ENCODE measurements at places on chromosomes 1 and 21.

DNA sequence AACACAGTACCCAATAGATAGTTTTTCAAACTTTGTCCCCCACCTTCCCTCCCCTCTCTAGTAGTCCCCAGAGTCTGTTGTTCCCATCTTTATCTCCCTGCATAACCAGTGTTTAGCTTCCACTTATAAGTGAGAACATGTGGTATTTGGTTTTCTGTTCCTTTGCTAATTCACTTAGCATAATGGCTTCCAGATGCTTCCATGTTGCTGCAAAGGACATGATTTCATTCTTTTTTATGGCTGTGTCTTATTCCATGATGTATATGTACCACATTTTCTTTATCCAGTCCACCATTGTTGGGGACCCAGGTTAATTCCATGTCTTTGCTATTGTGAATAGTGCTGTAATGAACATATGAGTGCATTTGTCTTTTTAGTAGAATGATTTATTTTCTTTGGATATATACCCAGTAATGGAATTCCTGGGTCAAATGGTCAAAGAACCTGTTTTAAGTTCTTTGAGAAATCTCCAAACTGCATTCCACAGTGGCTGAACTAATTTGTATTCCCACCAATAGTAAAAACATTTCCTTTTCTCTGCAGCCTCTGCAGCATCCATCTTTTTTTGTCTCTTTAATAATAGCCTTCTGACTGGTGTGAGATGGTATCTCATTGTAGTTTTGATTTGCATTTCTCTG is 126.0 kb downstream of the AK5 start:
- H3K27me3 ChIP-seq: no peaks in the 10 kb centered on the region
- DNase-seq: no peak
- no peak overlapping the region for H3K4me3 ChIP-seq
- peaks cover 7% of the 10 kb centered on the region for H3K36me3 ChIP-seq

DNA sequence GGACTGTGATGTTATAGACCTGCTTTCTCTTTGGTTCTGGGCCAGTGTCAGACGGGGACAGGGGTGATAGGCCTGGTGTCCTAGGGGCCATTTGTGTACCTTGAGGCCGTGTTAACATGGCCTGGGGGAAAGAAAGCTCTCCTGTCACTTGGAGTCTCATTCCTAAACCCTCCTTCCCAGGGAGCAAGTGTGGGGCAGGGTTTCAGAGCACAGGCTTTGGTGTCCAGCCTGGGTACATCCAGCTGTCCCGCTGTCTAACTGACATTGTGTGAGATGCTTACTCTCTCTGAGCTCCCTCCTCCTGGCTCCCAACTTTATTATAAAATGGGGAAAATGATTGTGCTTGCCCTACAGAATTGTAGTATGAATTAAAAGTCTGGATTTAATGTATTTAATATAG is 32.6 kb upstream of the EPHA8 start:
- H3K27ac ChIP-seq: no peak overlapping the region
- DNase-seq: no peak
- H3K27me3 ChIP-seq: no peaks in the 10 kb centered on the region
- H3K4me3 ChIP-seq: no peak overlapping the region
- peaks cover 31% of the 10 kb centered on the region for H3K36me3 ChIP-seq

DNA sequence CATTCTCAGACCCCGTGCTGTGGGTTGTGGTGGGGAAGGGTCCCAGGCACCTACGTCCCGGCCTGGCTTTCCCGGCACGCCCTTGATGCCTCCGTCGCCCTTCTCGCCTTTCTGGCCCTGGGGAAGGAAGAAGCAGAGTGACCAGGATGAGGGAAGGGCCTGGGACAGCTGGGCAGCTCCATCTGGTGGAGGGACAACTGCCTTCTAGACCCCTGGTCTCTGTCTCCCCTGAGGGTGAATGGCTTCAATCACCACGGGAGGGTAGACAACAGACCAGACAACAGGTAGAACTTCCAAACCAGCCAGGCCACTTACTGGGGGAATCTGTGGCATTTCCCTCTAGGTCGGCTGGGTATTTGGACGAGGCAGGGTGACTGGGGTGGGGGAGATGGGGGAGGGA is 11.9 kb downstream of the COL16A1 start:
- H3K4me3 ChIP-seq: no peak overlapping the region
- peaks cover 7% of the 10 kb centered on the region for H3K36me3 ChIP-seq
- no peaks in the 10 kb centered on the region for H3K27me3 ChIP-seq
- peaks cover 38% of the 10 kb centered on the region for H3K4me1 ChIP-seq
- no peak for DNase-seq

GRCh38 chr1:182783068-182783467 is 6.5 kb upstream of the NPL start:
- no peak overlapping the region for H3K4me3 ChIP-seq
- peaks cover 21% of the 10 kb centered on the region for H3K27me3 ChIP-seq
- H3K27ac ChIP-seq: no peak overlapping the region

GRCh38 chr1:8643542-8644536 is 173.6 kb downstream of the RERE start:
- no peak overlapping the region for H3K4me3 ChIP-seq
- no peak overlapping the region for H3K27ac ChIP-seq
- DNase-seq: no peak
- H3K27me3 ChIP-seq: no peaks in the 10 kb centered on the region

- peak overlapping the region; percentile 45 for H3K27ac ChIP-seq
- peaks cover 50% of the 10 kb centered on the region for H3K4me1 ChIP-seq
- DNase-seq: no peak
- H3K4me3 ChIP-seq: no peak overlapping the region
Observed at GRCh38 chr1:202586018-202586821, 124.0 kb downstream of the SYT2 start.

- H3K4me1 ChIP-seq: no peaks in the 10 kb centered on the region
- DNase-seq: no peak
- H3K36me3 ChIP-seq: no peaks in the 10 kb centered on the region
- H3K27me3 ChIP-seq: no peaks in the 10 kb centered on the region
- no peak overlapping the region for H3K27ac ChIP-seq
- H3K4me3 ChIP-seq: no peak overlapping the region
Observed at GRCh38 chr1:157249326-157249725, 111.1 kb upstream of the ETV3 start.

- H3K27ac ChIP-seq: peak overlapping the region; percentile 99
- peaks cover 5% of the 10 kb centered on the region for H3K27me3 ChIP-seq
- H3K4me1 ChIP-seq: peaks cover 43% of the 10 kb centered on the region
- no peak for DNase-seq
Observed at GRCh38 chr21:46634427-46634826, 1.0 kb upstream of the PRMT2 start.

DNA sequence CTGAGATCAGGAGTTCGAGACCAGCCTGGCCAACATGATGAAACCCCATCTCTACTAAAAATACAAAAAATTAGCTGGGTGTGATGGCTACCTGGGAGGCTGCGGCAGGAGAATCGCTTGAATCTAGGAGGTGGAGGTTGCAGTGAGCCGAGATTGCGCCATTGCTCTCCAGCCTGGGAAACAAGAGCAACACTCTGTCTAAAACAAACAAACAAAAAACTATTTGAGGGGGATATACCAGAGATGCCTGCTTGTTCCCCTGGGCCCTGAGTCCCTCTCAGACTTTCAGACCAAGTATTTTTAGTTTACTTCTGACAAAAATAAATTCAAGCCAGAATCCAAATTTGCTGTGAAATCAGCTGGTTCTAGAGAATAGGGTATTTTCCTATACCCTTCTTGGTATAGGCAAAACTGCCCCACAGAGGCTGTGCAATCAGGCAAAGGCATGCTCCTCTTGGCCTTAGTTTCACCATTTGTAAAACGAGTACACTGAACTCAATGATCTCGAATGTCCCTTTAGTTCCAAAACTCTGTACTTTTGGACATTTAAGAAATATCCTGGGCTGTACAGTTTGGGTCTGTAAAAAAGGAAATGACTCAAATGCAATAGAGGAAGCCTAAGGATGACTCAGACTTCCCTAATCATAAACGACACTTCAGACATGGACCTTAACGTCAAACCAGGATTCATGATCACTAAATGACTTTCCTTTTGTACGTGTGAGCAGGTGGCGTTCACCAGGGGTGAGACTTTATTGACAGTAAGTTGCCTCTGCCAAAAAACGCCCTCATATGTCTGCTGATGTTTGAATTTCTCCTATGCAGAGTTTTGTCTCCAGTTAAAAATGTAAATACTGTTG is 16.1 kb downstream of the ENSA start:
- H3K4me1 ChIP-seq: peaks cover 42% of the 10 kb centered on the region
- H3K27ac ChIP-seq: peak overlapping the region; percentile 88
- no peak for DNase-seq
- H3K36me3 ChIP-seq: peaks cover 23% of the 10 kb centered on the region
- H3K27me3 ChIP-seq: no peaks in the 10 kb centered on the region

GRCh38 chr1:184909019-184909418 is 65.3 kb downstream of the NIBAN1 start:
- no peak overlapping the region for H3K4me3 ChIP-seq
- H3K27ac ChIP-seq: no peak overlapping the region
- H3K36me3 ChIP-seq: no peaks in the 10 kb centered on the region
- no peak for DNase-seq

- H3K4me1 ChIP-seq: no peaks in the 10 kb centered on the region
- no peak overlapping the region for H3K27ac ChIP-seq
- DNase-seq: no peak
- H3K36me3 ChIP-seq: no peaks in the 10 kb centered on the region
Observed at GRCh38 chr1:80457409-80457808, 1343.3 kb upstream of the ADGRL2 start.

- no peaks in the 10 kb centered on the region for H3K27me3 ChIP-seq
- peaks cover 15% of the 10 kb centered on the region for H3K36me3 ChIP-seq
- H3K4me1 ChIP-seq: peaks cover 27% of the 10 kb centered on the region
- H3K4me3 ChIP-seq: no peak overlapping the region
- H3K27ac ChIP-seq: no peak overlapping the region
- no peak for DNase-seq
Observed at GRCh38 chr1:241596633-241597032, 43.5 kb downstream of the CHML start.

DNA sequence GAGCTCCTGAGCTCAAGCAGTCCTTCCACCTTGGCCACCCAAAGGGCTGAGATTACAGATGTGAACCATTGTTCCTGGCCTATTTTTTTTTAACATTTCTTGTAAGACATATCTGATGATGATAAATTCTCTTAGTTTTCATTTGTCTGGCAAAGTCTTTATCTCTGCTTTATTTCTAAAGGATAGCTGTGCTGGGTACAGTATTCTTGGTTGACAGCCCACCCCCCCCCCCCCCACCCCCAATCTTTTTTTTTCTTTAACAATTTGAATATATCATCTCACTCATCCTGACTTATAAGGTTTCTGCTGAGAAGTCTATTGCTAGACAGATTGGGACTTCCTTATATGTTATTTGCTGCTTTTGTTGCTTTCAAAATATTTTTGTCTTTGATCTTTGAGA is 51.3 kb downstream of the PKN2 start:
- no peak overlapping the region for H3K27ac ChIP-seq
- H3K4me3 ChIP-seq: no peak overlapping the region
- H3K27me3 ChIP-seq: no peaks in the 10 kb centered on the region
- no peak for DNase-seq

DNA sequence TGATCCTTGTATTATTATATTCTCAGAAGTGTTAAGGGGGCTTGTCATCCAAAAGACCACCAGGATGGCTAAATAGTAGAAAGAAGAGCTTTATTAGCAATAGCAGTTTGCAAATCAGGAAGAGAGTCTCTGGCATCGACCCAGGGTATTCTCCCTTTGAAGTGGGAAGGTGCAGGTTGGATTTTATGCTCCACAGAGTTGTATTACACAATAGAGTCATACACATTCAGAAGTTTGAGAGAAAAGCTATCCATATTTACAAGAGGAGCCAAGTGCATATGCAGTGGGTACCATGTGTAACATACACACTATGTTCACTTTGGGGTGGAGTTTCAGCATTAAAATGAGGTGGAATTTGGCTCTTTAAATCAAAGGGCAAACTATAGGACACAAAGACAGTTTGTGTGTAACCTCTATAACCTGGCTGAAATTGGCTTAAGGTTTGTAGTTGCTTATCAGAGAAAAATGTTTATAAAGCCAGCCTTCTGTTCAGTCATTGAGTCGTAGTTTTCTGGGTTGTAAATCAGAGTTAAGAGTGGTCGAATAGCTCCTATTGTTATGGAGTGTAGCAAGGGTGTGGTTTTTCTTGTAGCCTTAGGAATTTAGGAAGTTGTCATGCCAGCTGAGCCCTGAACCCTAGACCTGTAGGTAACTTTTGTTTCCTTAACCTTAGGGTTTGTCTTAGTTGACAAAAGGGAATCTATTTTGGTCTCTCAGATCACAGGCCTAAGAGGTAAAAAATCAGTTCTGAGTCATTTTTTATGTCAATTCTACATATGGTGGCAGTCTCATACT is 125.3 kb downstream of the DNM3 start:
- DNase-seq: no peak
- H3K4me1 ChIP-seq: no peaks in the 10 kb centered on the region
- no peaks in the 10 kb centered on the region for H3K36me3 ChIP-seq
- H3K27me3 ChIP-seq: peaks cover 32% of the 10 kb centered on the region

DNA sequence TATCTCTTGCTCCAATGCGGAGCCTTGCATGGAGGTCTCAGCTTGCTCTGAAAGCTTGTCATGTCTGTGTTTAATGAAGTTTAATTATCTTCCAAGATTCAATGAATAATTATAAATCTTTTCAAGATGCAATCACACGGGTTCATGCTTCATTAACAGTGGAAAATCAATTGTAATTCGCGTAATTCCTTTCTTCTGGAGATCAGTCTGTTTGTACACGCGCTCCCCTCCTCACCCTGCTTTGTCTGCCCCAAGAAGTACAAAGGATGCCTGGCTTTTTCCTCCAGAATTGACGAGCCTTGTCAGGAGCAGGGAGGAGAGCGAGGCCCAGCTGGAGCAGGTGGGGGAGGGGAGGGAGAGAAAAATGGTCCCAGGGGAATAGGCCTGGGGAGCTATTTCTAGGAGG is 65.0 kb upstream of the DISP3 start:
- no peak overlapping the region for H3K27ac ChIP-seq
- H3K4me3 ChIP-seq: no peak overlapping the region
- H3K4me1 ChIP-seq: no peaks in the 10 kb centered on the region
- no peak for DNase-seq
- H3K36me3 ChIP-seq: no peaks in the 10 kb centered on the region

DNA sequence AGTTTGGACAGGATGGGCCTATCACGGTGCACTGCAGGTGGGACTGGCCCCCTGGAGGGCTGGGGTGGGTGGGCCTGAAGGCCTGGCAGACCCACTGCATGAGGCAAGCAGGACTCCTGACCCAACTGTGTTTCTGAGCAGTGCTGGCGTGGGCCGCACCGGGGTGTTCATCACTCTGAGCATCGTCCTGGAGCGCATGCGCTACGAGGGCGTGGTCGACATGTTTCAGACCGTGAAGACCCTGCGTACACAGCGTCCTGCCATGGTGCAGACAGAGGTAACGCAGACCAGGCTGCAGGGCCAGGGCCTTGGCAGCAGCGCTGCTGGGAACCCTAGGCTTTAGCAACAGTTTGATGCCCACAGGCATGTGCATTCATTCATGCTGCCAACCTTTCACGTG is 29.0 kb upstream of the KDM4A start:
- DNase-seq: no peak
- no peak overlapping the region for H3K27ac ChIP-seq
- peaks cover 14% of the 10 kb centered on the region for H3K4me1 ChIP-seq
- H3K27me3 ChIP-seq: no peaks in the 10 kb centered on the region

GRCh38 chr1:20184481-20184900 is 1.4 kb upstream of the UBXN10 start:
- H3K36me3 ChIP-seq: no peaks in the 10 kb centered on the region
- no peaks in the 10 kb centered on the region for H3K4me1 ChIP-seq
- H3K4me3 ChIP-seq: no peak overlapping the region
- H3K27ac ChIP-seq: no peak overlapping the region
- DNase-seq: no peak

Measured in osteocyte (in vitro differentiated cells).